A673 (cell line): ENCODE measurements at places on chromosomes 5 and 9.

GRCh38 chr5:173984218-173984617, 4.8 kb upstream of the C5orf47 start:
- DNase-seq, result no peak

DNA sequence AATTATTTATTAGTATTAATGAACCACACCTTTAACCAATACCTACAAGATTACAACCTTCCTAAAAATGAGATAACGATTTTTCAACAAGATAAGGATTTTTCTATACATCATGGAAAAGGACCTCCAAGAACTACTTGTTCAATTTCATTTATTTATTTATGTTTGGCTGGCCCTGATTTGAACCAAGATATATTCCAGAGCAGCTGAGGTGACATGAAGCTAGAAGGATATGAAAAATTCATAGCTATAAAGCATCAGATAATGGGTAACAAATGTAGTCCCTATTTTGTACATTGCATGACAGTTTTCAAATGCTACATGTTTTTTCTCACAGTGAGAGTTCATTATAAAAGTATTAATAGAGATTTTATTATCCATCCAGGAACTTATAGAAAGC, 798.5 kb upstream of the ARRDC3 start:
- DNase-seq, result no peak

DNA sequence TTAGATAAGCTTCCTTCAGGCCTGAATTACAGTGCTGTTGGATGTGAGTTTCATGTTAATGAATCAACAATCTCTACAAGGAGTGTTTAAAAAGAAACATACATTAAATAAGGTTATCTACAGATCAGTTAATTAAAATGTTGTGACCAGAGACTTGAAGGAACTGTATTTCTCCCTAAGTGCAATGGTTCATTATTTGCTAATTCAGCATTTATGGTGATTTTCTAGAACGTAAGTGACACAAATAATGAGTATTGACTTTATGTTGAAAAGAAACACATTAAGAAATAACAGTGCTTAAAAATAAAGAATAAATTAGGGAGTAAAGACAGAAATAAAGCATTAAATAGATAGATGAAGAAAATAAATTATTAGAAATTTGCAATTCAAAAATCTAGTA, 74.5 kb downstream of the ADAMTSL1 start:
- no peak for DNase-seq

DNA sequence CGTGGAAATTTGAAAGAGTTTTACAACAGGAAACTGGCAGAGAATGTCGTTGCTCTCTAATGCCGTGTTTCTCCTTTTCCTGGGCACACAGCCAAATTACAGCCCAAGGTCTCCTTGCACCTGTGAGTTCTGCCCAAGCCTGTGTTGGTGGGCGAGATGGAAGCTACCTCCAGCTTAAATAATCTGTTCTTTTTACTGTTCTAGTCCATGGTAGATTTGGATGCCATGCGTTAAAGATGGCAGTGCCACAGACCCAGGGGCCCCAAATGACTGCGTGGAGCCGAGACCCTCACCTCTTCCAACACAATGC, 92.6 kb upstream of the IRX4 start:
- DNase-seq, result no peak

DNA sequence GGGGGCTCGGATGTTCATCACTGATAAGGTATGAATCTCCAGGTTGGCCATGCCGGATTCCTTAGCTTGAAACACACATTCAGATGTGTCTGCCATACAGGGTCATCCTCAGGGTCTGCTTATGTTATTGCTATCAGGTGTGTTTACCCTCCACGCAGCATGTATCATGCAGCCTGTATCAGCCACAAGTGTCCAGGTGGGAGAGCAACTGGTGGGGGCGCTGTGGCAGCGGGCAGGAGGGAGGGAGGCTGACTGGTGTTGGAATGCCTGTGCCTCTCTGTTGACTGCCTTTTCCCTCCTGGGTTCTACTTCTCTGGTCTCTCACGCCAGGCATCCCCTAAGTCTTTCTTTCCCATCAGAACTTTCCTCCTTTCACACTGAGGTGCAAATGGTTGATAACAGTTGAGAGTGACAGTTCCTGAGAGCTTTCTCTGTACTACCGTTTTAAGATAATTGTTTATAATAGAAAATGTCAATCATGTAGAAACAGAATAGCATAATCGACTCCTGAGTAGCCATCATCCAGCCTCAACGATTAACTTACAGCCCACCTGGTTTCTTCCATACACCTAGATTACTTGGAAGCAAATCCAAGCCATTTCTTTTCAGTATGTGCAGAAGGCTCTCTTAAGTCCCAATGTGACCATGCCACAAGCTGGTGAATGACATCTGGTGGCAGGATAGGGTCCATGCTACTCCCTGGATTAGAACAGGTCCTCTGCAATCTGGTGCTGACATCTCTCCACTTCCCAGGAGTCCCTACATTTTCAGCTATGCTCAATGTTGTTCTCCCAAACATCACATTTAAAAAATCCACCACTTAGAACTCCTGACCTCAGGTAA, 86.6 kb downstream of the ACER2 start:
- no peak for DNase-seq

DNA sequence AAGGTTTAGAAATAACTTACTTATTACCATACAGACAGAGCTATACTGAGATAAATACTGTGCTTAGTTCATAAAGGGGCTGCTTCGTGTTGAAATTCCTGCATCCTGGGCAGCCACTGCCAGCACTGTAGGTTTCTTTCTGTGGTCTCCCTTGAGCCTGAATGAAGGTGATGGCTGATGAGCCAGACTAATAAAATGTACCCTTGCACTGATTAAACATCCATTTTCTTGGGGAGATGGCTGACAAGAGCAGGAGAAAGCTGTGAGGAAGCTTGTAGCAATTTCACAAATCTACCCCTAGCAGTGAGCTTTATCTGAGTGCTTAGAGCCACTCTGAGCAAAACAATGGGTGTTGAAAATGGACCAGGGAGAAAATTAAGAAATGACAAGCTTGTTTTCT, 23.3 kb upstream of the ZSWIM6 start:
- no peak for DNase-seq

DNA sequence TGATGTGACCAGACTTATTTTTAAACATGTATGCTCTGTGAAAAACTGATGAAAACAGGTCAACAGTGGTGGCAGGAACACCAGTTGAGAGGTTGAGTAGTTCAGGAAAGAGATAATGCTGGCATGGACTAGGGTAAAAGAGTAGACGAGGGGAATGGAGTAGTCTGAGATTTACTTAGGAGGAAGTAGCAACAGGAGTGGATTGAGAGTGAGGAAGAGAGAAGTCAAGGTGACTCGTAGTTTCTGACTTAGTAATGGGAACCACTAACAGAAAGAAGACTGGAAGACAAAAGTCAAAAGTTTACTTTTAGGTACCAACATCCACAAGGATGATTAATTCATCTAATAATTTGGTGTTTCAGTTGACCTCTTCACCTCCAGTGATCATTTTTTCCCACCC, 3.6 kb downstream of the SRA1 start:
- no peak for DNase-seq

GRCh38 chr9:135701959-135702721, at the start of gene KCNT1:
Gene KCNT1 (plus strand): TSS chr9:135702185. CDS start chr9:135702259, 74 bp downstream.
- DNase-seq, result peak; percentile 74

DNA sequence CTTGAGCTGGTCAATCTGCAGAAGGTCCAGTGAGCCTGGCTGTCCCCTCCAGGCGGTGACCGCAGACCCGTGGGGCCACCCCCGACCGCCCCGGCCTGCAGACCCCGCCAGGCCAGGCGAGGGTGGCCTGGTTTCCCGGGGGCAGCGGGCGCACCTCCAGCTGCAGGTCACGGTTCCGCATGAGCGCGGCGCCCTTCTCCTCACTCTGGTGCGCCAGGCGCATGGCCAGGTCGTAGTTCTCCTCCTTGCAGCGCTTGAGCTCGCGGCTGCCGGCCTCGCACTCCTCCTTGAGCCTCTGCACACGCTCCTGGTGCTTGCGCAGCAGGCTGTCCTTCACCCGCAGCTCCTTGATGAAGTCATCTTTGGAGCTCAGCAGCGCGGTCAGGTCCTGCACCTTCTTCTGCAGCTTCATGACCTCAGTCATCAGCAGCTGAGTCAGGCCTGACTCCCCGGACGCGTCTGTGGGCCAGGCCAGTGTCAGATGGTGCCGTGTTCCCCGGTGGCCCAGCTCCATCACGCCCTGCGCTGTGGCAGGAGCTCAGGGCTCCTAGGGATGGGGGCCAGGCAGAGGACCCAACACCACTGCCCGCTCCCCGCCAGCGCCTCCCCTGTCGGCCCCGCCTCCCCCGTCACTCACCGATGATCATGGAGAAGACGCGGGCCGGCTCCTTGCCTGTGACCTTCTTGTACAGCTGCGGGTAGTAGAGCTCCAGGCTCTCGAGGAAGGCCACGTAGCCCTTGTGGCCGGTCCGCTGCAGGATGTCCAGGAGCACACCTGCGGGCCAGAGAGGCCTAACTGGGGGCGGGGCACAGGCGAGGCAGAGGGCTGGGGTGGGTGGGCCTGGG, 2.6 kb downstream of the CARD9 start:
- no peak for DNase-seq

GRCh38 chr5:162196351-162196750, 128.8 kb downstream of the GABRG2 start:
- DNase-seq, result no peak

DNA sequence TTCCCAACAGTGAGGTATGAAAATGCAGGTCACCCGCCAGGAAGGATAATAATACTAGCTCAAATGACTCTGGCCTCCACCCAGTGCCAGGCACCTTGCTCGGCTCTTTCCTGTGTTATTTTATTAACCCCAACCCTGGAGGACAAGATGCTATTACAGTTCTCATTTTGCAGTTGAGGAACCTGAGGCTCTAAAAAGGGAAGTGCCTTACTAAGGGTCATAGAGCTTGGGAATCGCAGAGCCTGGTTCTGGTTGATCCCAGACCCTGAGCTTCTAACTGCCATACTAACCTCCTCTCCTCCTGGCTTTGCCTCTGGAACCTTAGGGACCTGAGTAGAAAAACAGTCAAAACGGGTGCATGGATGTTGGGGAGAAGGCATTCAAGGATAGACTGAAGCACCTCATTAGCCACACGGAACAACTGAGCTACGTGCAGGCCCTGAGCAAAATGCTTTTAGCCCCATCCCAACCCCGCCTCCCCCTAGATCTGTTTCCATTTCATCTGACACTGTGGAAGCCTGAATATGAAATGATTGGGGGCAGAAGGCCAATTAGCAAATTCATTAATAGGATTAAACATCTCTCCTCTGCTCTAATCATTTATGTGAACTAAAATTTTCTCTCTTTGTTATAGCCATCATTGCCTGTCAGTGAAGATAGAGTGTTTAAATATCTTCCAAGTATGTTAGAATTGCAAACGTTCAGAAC, 7.9 kb downstream of the KCNIP1 start:
- DNase-seq, result no peak

GRCh38 chr9:113657765-113658544, 194.4 kb downstream of the RGS3 start:
- DNase-seq, result peak; percentile 81

- peak; percentile 72 for DNase-seq
Observed at GRCh38 chr5:95892784-95893354, 68.8 kb downstream of the ELL2 start.

GRCh38 chr9:31776471-31776870, 608.0 kb upstream of the ACO1 start:
- DNase-seq, result peak; percentile 17

- peak; percentile 87 for DNase-seq
Observed at GRCh38 chr5:78908173-78909061, 76.7 kb downstream of the ARSB start.

- no peak for DNase-seq
Observed at GRCh38 chr9:98846081-98846480, 38.6 kb downstream of the GALNT12 start.

GRCh38 chr9:134895908-134896833, 15.6 kb downstream of the FCN2 start:
- DNase-seq, result peak; percentile 92

DNA sequence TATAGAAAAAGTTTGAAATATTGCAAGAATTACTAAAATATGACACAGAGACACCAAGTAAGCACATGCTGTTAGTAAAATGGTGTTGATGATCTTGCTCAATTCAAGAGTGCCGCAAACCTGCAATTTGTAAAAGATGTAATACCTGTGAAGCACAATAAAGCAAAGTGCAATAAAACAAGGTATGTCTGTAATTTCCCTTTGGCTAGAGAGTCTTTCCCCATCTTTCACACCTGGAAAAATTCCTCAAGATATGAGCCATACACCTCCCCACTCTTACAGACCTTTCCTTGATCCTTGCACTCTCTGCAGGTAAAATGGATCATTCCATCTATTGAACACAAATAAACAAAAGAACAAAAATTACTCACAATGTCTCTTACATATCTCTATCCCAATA, 597.8 kb downstream of the EFNA5 start:
- no peak for DNase-seq

GRCh38 chr9:132579427-132579798, 3.0 kb upstream of the BARHL1 start:
- no peak for DNase-seq

DNA sequence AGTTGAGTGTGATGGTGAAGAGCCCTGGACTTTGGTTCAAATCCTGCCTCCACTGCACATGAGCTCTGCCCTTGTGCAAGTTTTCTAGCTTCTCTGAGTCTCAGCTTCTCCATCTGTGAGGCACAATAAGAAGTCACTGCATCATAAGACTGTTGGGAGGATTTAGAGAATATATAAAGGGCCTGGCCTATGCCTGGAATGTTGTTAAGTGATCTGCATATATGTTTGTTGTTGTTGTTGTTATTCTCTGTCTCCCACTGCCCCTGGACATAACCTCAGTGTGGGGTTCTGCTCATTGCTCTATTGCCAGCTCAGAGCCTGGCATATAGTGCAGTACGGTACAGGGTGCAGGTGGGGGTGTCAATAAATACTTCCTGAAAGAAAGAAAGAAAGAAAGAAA, 40.3 kb upstream of the EEIG1 start:
- no peak for DNase-seq

- no peak for DNase-seq
Observed at GRCh38 chr5:180600554-180601041, 9.3 kb upstream of the SCGB3A1 start.

DNA sequence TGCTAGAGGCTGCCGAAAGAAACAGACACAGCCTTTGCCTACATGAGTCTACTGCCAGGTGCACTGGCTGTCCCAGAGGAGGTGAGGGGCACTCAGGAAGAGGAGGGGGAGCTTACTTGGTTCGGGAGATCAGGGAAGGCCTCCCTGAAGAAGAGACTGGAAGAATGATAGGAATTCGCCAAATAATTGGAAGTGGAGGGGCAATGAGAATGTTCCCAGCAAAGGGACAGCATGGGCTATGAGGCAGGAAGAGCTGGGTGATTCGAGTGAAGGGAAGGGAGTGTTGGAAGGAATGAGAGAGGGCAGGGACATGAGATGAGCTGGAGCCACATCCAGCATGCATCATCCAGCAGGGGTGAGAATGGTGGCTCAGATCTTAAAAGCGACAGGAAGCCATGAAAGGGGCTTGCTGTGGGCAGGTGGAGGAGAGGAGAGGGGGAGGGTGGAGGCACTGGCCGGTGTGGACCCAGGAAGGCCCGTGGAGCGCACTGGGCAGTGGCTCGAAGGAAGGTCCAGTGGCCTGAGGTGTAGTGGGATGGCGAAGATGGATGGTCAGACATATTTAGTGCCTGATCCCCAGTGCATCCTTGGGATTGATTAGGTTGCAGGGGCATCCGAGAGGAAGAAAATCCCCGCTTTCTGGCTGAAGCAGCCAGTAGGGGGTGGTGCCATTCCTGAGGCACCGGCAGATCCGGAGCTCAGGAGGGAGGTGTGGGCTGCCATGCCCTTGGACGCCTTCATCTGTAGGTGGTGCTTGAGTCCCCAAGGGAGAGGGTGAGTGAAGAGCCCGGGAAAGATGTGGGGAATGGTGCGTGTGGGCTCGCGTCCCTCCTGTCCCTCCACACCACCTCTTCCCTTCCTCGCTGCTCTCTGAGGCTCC, 53.5 kb upstream of the GARNL3 start:
- DNase-seq, result no peak
